ENCODE measurements at places on chromosomes 12 and 14. TPM values are rescaled to one million over a fixed set of nuclear protein-coding genes. Genes with fewer than 3 reads are reported as not detected.

Gene KRT78
- not detected for total RNA-seq

Gene A2ML1
- total RNA-seq: not detected

Gene PCED1B
- total RNA-seq: 1.0 TPM

Gene CLEC4D
- under 0.01 TPM for total RNA-seq

Gene ANO4
- 0.52 TPM for total RNA-seq

Gene TSPAN8
- 3.7 TPM for total RNA-seq

Gene KCNC2
- 0.52 TPM for total RNA-seq

Gene GZMB
- total RNA-seq: 0.52 TPM

Gene C14orf180
- 3.7 TPM for total RNA-seq

Gene NKX2-1
- not detected for total RNA-seq

Gene PPP4R4
- 0.52 TPM for total RNA-seq

Gene FERMT2
- total RNA-seq: 98.6 TPM

Gene MDP1
- total RNA-seq: 9.9 TPM

Gene CIROP
- total RNA-seq: not detected

Gene CNTN1
- total RNA-seq: 27.1 TPM

Gene GPRC5A
- total RNA-seq: 1.0 TPM

Gene ZBTB25
- 5.7 TPM for total RNA-seq

Gene RFX4
- not detected for total RNA-seq

Gene TPPP2
- total RNA-seq: not detected

Gene PRIMA1
- 0.52 TPM for total RNA-seq

Gene SALL2
- 5.2 TPM for total RNA-seq

Gene LRRC74A
- total RNA-seq: not detected

Gene PTPRB
- total RNA-seq: 19.3 TPM

Gene GPRC5D
- not detected for total RNA-seq

Gene OAS2
- total RNA-seq: 6.8 TPM

Gene NGB
- not detected for total RNA-seq

Gene NRIP2
- total RNA-seq: 1.0 TPM

Gene B3GNT4
- not detected for total RNA-seq

Gene TMEM106C
- 43.3 TPM for total RNA-seq

Gene CHGA
- total RNA-seq: 0.52 TPM

Gene ST8SIA1
- total RNA-seq: 5.2 TPM

Gene C12orf54
- not detected for total RNA-seq

Gene KRT79
- total RNA-seq: 1.6 TPM

Gene CLEC4A
- not detected for total RNA-seq

Measured in skeletal muscle tissue (tissue), 5 donors.